ENCODE measurements at places on chromosomes 5 and 9.
A peak's percentile ranks its signal among the peaks of the same experiment; 100 is the strongest.

DNA sequence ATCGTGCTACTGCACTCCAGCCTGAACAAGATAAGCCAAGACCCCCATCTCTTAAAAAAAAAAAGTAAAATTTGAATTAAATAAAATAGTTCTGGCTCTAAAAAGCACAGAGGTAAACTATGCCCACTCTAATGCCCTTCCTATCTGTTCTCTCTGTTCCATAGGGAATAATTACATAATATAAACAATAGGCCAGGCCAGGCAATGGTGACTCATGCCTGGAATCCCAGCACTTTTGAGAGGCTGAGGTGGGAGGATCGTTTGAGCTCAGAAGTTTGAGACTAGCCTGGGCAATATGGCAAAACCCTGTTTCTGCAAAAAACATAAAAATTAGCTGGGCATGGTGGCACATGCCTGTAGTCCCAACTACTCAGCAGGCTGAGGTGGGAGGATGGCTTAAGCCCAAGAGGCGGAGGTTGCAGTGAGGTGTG, 47.4 kb downstream of the MYO10 start:
- no peaks in the 10 kb centered on the region for H3K27me3 ChIP-seq
- no peak overlapping the region for H3K4me3 ChIP-seq
- peaks cover 73% of the 10 kb centered on the region for H3K4me1 ChIP-seq
- H3K27ac ChIP-seq = peak overlapping the region; percentile 52
- DNase-seq = no peak

DNA sequence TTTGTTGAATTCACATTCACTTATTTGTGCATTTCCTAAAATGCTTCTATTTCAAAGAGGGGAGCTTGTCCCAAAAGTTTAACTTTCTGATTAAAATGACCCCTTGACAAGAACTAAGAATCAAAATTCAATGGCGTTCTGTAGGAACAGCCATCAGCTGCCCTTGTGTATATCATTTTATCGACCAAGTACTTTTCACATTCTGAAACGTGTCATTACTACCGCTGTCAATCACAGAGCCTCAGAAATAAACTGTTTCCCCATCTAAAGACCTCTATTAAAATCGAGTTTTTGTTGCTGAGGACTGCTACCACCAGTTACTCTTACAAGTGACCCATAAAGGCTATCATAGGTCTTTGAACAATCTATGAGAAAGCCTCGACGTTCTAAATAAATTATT, 1.6 kb upstream of the FOXD1 start:
- DNase-seq = no peak
- H3K4me3 ChIP-seq = no peak overlapping the region
- H3K4me1 ChIP-seq = peaks cover 12% of the 10 kb centered on the region
- H3K36me3 ChIP-seq = no peaks in the 10 kb centered on the region

DNA sequence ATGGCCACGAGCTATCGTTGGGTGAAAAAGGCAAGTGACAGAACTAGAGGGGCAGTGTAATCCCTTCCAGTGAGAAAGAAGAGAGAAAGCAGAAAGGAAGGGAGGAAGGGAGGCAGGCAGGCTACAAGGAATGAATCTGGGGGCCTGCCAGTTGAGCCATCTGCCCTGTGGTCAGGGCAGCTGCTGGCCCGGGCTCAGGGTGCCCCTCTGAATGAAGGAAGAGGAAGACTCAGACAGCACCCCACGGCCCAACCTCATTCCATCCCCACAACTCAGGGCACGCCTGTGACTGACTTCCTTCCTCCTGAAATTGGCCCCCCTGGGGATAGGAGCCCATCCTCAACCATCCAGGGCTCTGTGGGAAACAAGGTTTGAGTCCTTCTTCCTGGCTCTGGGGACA, 20.3 kb upstream of the FLT4 start:
- DNase-seq = no peak
- no peak overlapping the region for H3K27ac ChIP-seq
- H3K36me3 ChIP-seq = no peaks in the 10 kb centered on the region
- H3K4me3 ChIP-seq = no peak overlapping the region
- no peaks in the 10 kb centered on the region for H3K27me3 ChIP-seq
- peaks cover 3% of the 10 kb centered on the region for H3K4me1 ChIP-seq

DNA sequence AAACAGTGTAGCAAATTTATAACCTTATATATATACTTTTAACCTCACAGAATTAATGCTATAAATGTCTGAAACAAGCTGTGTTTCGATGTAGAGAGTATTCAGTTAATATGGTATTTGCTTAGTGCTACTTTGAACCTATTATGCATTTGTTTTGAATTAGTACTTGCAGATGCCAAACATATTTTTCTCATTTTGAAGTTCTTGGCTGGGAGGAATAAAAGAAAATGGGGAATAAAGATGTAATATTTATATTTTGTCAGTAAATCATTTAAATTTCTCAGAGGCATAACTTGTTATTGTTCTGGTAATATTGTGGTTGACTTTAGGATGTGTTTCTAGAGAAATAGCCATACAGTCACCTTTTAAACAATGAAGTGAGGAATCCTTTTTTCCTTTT, 175.9 kb upstream of the IZUMO3 start:
- no peaks in the 10 kb centered on the region for H3K4me1 ChIP-seq
- no peak for DNase-seq
- no peaks in the 10 kb centered on the region for H3K36me3 ChIP-seq
- no peak overlapping the region for H3K4me3 ChIP-seq

GRCh38 chr9:115594557-115594956, 476.6 kb upstream of the TNC start:
- H3K4me3 ChIP-seq = no peak overlapping the region
- peaks cover 7% of the 10 kb centered on the region for H3K4me1 ChIP-seq
- H3K27ac ChIP-seq = no peak overlapping the region
- no peak for DNase-seq

GRCh38 chr5:84688566-84688965, 303.9 kb upstream of the EDIL3 start:
- no peaks in the 10 kb centered on the region for H3K36me3 ChIP-seq
- no peaks in the 10 kb centered on the region for H3K27me3 ChIP-seq
- no peak for DNase-seq

DNA sequence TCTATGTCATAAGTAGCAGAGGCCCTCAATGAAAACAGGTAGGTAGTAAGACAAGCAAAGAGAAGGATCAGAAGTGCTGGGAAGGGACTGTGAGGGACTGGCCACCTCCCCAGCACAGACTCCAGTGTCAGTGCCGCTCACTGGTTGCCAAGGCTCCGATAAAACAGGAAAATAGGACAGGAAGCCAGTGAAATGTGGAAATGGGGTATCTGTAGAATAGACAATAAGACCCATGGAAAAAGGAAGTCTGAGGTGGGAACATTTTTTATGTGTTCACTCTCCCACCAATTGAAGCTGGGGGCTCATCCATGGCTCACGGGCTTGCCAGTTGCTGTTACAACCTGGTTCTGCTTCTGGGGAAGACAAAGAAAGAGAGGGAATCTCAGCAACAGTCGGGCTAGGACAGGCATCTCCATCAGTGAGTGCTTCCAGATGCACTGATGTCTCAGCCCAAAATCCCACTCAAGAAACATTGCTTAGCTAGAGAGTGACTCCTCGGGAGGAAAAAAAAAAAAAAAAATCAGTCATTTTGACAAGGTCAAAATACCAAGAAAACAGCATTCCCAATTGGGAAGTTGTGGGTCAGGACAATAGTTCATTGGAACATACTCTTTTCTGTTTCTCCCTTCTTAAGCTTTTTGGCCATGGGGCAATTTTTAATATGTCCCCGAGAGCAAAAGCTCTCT, 27.6 kb upstream of the NFIB start:
- no peak overlapping the region for H3K27ac ChIP-seq
- H3K4me1 ChIP-seq = no peaks in the 10 kb centered on the region
- no peak for DNase-seq

GRCh38 chr9:113756476-113757192, 119.5 kb upstream of the ZNF618 start:
- H3K4me3 ChIP-seq = no peak overlapping the region
- no peaks in the 10 kb centered on the region for H3K4me1 ChIP-seq
- no peaks in the 10 kb centered on the region for H3K36me3 ChIP-seq
- DNase-seq = no peak

- no peak overlapping the region for H3K4me3 ChIP-seq
- no peaks in the 10 kb centered on the region for H3K27me3 ChIP-seq
- H3K27ac ChIP-seq = no peak overlapping the region
- DNase-seq = no peak
Measured at GRCh38 chr5:51202161-51202560, 181.1 kb upstream of the ISL1 start.

- H3K4me3 ChIP-seq = no peak overlapping the region
- no peaks in the 10 kb centered on the region for H3K36me3 ChIP-seq
- H3K27me3 ChIP-seq = no peaks in the 10 kb centered on the region
- H3K27ac ChIP-seq = no peak overlapping the region
Measured at GRCh38 chr9:115300874-115301273, 182.9 kb upstream of the TNC start.

- H3K27me3 ChIP-seq = peaks cover 37% of the 10 kb centered on the region
- DNase-seq = no peak
- H3K36me3 ChIP-seq = no peaks in the 10 kb centered on the region
- H3K4me1 ChIP-seq = no peaks in the 10 kb centered on the region
- H3K4me3 ChIP-seq = no peak overlapping the region
Measured at GRCh38 chr5:66329078-66329477, 185.0 kb downstream of the SREK1 start.

DNA sequence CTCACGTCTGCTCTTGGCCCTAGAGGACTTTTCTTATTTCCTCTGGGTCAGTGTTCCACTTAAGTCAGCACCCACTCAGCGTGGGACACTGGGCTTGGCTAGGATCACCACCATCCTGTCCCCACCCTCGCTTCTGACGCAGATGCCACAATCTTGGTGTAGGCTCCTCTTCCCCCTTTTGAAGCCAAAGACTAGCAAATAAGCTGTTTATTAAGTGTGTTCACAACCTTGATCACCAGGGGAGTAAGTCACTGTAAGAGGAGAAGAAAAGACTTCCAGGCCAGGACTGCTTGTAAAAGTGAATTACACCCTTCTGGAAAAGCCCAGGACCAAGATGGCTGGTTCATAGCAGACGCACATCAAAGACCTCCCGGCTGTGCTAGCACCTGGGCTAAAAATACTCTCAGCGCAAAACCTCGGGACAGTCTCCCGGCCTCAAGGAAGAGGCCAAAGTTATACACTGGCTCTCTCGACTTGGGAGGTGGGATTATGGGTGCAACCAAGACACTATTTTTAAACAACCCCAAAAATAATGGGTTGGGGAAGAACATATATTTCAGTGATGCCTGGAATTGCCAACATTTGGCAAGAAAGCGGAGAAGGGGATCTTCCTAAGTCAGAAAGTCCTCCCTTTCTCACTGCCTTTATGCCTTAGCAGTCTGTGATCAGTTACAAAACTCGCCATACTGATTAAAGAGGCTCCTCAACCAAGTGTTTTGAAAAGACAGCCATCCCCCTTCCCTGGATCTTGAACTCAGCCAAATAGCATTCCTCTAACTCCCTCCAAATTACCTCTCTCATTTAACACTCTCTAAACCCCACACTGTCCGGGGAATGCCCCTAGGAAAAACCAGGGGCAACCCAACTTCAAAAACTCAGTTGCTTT, 69.4 kb downstream of the RAPGEF1 start:
- no peak overlapping the region for H3K4me3 ChIP-seq
- no peaks in the 10 kb centered on the region for H3K36me3 ChIP-seq
- no peak overlapping the region for H3K27ac ChIP-seq

- peaks cover 67% of the 10 kb centered on the region for H3K4me1 ChIP-seq
- no peaks in the 10 kb centered on the region for H3K36me3 ChIP-seq
- DNase-seq = no peak
- H3K27ac ChIP-seq = no peak overlapping the region
- no peak overlapping the region for H3K4me3 ChIP-seq
Measured at GRCh38 chr5:154757814-154758406, 2.7 kb downstream of the LARP1 start.

- H3K4me3 ChIP-seq = no peak overlapping the region
- H3K27me3 ChIP-seq = no peaks in the 10 kb centered on the region
- no peaks in the 10 kb centered on the region for H3K36me3 ChIP-seq
- H3K4me1 ChIP-seq = no peaks in the 10 kb centered on the region
- no peak overlapping the region for H3K27ac ChIP-seq
Measured at GRCh38 chr9:95771556-95772246, 103.8 kb upstream of the ERCC6L2 start.

GRCh38 chr5:84197538-84197937, 187.1 kb downstream of the EDIL3 start:
- no peaks in the 10 kb centered on the region for H3K27me3 ChIP-seq
- no peaks in the 10 kb centered on the region for H3K36me3 ChIP-seq
- no peak for DNase-seq
- H3K4me3 ChIP-seq = no peak overlapping the region
- no peak overlapping the region for H3K27ac ChIP-seq

- H3K27ac ChIP-seq = no peak overlapping the region
- no peaks in the 10 kb centered on the region for H3K4me1 ChIP-seq
- DNase-seq = no peak
- H3K4me3 ChIP-seq = no peak overlapping the region
- H3K36me3 ChIP-seq = no peaks in the 10 kb centered on the region
Measured at GRCh38 chr5:178375348-178375747, 142.7 kb upstream of the PHYKPL start.

DNA sequence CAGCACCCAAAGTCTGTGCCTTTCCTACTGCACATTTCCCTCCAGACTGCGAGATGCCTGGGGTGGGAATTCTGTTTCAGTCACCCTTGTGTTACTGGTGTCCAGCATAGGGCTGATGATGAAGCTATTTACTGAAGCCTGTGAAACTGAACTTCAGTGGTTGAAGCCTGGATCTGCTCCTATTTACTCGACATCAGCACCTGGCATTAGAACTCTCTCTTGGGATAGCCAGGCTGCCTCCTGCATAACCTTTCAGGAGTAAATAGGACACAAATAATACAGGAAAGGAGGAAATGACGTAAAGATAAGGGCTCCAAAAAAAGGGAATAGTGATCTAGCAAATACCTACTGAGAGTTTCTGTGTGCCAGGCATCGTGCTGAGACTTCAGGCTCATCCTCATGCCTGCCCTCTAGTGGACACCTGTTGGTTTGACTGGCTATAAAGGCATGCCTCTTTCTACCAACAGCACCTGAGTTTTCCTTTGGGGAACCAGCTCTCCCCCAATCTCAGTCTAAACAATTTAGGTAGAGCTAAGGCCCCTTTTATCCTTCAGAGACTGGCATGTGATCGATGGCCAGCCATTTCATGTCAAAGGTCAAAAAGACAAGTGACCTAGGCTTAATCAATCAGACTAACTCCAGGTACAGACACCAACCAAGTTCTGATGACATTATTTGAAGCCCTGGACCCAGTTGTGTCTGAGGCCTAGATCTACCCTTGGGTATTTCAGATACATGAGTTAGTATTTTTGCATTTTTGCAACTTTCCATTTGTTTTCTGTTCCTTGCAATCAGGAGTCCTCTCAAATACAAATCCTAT, 192.1 kb upstream of the TRIM32 start:
- peak; percentile 35 for DNase-seq
- peaks cover 29% of the 10 kb centered on the region for H3K4me1 ChIP-seq
- no peaks in the 10 kb centered on the region for H3K27me3 ChIP-seq
- no peak overlapping the region for H3K4me3 ChIP-seq
- H3K36me3 ChIP-seq = no peaks in the 10 kb centered on the region

DNA sequence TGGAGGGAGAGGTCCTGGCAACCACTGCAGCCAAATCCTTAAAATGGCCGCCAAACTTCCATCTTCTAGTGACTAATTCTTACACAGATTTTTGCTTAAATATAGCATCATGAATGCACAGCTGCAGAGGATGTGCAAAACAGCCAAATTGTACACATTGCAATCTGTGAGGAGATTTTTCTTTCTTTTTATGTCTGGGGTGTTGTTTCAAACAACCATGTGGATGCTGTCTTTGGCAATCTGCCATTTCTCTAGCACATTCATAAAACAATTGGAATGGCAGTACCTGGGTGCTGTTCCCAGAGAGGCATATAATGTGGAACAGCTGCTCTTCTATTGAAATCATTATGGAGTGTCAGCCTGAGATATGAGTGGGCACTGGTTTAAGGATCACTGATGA, 1082.9 kb upstream of the SEMA6A start:
- no peak overlapping the region for H3K4me3 ChIP-seq
- H3K27me3 ChIP-seq = no peaks in the 10 kb centered on the region
- H3K4me1 ChIP-seq = no peaks in the 10 kb centered on the region
- H3K27ac ChIP-seq = no peak overlapping the region
